Activated gamma-delta T cell treated with Interleukin-2 at 50 U/mL for 16 hours (primary cell): ENCODE measurements at places on chromosomes 16 and 17.
A peak's percentile ranks its signal among the peaks of the same experiment; 100 is the strongest.

- no peak for DNase-seq
Measured at GRCh38 chr16:19001788-19002187, 18.1 kb downstream of the TMC7 start.

DNA sequence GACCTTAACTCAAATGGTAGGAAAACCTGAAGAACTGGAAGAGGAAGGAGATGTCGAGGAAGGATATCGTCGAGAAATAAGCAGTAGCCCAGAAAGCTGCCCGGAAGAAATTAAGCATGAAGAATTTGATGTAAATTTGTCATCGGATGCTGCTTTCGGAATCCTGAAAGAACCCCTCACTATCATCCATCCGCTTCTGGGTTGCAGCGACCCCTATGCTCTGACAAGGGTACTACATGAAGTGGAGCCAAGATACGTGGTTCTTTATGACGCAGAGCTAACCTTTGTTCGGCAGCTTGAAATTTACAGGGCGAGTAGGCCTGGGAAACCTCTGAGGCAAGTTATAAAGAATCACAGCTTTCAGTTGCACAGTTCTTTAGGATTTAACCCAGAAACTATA, 15.5 kb downstream of the ERCC4 start:
- no peak for DNase-seq

- no peak for DNase-seq
Measured at GRCh38 chr17:15406081-15406480, 61.3 kb downstream of the CDRT4 start.

GRCh38 chr17:61216066-61216465, 183.6 kb upstream of the TBX2 start:
- no peak for DNase-seq

- DNase-seq: no peak
Measured at GRCh38 chr17:17790637-17791464, 45.9 kb downstream of the SREBF1 start.

DNA sequence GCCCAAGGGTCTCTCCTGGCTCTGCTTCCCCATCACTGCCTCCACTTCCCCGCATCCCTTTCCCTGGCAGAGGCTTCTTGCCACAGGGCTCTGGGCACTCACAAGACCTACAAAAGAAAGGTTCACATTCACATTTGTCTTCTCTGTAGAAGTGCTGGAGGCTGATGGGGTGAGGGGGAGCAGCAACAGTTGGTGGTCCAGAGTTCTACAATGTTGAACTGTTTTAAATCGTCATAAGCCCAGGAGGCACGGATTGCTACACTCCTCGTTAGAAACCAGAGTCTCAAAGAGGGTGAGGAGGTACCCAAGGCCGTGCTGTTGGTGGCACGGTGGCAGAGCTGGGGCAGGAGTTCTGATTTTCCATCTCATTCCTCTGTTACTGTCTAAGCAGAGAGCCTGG, 5.8 kb upstream of the RAI1 start:
- DNase-seq: no peak

DNA sequence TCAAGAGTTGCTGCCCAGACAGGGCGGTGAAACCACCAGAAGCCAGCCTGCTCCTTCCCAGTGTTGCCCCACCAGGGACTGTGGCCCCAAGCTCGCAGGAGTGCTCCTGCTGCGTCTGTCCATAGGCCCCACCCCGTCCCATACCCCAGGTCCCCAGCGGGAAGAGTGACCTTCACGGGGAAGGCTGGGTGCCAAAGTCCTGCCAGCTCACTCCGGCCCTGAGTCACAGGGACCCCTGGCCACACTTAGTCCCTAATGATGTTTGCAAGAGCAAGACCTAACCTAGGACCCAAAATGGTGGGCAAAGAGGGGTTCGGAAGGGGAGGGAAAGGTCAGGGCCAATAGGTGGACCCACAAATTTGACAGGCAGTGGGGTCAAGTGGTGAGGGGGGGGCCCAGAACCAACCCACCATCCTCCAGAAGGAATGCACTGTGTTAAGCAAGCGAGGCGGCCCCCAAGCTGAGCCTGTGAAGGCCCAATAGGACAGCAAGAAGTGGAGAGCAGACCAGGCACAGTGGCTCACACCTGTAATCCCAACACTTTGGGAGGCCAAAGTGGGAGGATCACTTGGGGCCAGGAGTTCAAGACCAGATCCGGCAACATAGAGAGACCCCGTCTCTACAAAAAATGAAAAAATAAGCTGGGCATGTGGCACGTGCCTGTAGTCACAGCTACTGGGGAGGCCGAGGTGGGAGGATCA, 3.3 kb downstream of the DOK4 start:
- DNase-seq: no peak

GRCh38 chr17:1518410-1518809, 2.0 kb upstream of the INPP5K start:
- DNase-seq: no peak

DNA sequence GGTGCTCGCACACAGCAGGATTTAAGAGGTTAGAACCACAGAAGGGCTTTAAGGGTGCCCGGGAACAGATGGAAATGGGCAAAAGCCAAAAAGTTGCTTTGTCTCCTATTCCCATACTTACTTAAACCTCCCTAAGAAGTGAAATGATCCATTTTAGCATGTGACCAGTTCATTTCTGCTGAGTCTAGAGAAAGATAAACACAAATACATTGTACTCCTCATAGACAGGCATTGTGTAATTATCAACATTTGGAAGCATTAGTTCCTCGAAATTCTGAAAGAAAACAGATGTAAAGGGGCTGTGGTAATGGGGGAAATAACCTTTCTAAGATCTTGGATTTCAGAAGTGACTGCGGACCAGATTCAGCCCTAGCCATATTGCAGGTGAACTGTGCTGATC, 178.3 kb downstream of the CYB561 start:
- no peak for DNase-seq

DNA sequence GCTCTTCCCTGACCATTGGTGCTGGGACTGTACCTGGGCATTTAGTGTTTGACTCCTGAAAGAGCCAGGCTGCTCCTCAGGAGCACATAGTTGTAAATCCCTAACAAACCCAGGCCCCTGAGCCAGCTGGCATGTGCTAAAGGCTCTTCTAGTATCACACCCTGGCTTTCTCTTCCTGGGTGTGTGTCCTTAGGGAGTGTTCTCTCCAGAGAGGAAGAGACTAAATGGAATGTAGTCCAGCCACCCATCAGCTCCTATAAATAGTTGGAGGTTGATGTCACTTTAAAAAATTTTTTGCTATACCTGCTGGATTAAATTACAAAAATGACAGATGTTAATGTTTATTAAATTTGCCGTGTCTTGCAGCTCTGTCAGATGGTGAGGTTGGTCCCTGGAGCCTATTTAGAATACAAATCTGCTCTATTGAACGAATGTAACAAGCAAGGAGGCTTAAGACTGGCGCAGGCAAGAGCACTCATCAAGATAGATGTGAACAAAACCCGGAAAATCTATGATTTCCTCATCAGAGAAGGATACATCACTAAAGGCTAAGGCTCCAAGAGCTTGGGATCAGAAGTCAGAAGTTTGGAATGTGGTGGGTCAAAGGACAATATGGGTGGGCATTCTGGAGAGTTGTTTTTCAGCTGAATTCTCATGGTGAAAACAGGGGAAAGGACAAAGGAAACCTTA, 13.1 kb upstream of the DUSP14 start:
- no peak for DNase-seq

- DNase-seq: no peak
Measured at GRCh38 chr17:61984821-61985220, 57.0 kb upstream of the INTS2 start.

GRCh38 chr17:6894206-6894528, 62.6 kb upstream of the TEKT1 start:
- no peak for DNase-seq

DNA sequence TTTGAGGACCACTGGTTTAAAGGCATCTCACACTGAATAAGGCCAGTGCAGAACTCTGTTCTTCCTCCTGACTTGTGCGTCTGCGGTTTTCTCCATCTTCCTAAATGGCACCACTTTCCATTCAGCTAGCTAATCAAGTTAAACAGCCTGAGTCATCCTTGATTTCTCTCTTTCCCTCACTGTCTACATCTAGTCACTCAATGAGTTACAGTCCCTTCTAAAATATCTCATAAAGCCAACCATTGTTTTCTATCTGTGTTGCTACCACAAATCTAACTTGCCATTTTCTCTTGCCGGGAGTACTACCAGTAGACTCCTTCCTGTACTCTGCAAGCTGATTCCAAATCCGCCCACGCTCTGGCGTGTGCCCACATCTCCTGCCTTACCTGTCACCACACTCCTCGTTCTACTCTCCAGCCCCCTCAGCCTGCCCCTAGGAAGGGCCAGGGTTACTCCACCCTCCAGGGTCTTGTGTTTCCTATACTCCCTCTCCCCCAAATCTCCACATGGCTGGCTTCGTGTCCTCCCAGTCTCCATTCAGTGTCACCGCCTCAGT, 324.5 kb downstream of the SNX29 start:
- DNase-seq: no peak

DNA sequence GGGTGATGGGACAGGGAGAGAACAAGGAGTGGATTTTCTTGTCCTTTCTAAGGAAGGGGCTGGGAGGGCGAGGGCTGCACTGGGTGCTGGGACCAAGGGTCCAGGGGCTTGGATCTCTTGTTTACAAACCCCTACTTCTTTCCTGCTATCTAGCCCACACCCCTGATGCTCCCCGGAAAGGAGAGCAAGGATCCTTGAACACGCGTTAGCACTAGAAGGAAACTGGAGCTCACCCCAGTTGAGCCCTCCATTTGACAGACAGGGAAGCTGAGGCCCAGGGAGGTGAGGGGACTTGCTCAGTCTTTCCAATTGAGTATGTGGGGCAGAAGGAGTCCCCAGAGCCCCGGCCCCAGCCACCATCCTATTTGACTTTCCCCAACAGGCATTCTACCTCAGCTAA, 4.6 kb upstream of the ITGAE start:
- DNase-seq: no peak

GRCh38 chr17:35313875-35314409, 59.5 kb downstream of the SLFN11 start:
- DNase-seq: peak; percentile 16
